ENCODE measurements at places on chromosomes 3 and 15.

DNA sequence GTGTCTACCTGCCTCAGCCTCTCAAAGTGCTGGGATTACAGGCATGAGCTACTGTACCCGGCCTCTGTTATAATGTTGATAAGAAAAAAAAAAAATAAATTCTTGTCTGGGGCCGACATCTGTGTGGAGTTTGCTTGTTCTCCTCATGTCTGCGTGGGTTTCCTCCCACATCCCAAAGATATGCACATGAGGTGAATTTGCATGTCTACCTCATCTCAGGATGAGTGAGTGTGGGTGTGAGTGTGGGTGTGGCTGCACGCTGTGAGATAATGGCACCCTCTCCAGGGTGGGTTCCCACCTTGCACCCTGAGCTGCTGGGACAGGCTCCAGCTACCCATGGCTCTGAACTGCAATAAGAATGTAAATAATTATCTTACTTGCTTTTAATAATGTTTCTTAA lies 25.9 kb upstream of the UACA start:
- peak; percentile 47 for DNase-seq

- DNase-seq = no peak
These were observed 34.6 kb upstream of the ESYT3 start for GRCh38 chr3:138399766-138400165.

GRCh38 chr3:11776346-11776745 lies 70.3 kb downstream of the TAMM41 start:
- DNase-seq = no peak

DNA sequence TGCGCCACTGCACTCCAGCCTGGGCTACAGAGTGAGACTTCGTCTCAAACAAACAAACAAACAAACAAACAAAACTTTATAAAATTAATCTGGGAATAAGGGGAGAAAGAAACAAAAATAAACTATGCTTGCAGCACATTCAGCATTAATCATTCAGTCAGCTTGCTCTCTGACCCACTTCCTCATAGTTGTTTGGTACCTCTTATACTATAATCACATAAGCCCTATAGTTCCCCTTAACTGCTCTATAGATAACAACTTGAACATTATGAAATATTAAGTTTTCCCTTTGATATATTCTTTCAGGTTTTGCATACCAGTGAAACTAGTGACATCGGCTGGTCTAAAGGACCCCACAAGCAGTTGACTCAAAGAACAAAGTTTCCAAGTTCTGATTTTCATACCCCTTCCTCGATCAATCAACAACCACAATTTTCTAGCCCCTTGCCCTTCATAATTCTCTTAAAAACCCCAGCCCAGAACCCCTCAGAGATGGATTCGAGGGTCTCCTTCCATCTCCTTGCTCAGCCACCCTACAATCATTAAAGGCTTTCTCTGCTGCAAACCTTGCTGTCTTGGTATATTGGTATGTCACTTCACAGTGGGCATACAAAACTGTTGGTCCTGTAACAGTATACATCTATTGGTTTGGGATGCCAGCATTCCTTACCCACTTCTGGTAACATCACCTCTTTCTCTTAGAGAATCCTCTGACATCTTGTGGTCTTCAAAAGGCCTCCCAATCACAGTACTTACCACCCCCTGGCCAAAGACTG lies 26.4 kb downstream of the BCL2L10 start:
- no peak for DNase-seq

- no peak for DNase-seq
These were observed 369.3 kb upstream of the ATP11B start for GRCh38 chr3:182424006-182424405.

- no peak for DNase-seq
These were observed 33.4 kb upstream of the RAB6B start for GRCh38 chr3:133928903-133929607.

DNA sequence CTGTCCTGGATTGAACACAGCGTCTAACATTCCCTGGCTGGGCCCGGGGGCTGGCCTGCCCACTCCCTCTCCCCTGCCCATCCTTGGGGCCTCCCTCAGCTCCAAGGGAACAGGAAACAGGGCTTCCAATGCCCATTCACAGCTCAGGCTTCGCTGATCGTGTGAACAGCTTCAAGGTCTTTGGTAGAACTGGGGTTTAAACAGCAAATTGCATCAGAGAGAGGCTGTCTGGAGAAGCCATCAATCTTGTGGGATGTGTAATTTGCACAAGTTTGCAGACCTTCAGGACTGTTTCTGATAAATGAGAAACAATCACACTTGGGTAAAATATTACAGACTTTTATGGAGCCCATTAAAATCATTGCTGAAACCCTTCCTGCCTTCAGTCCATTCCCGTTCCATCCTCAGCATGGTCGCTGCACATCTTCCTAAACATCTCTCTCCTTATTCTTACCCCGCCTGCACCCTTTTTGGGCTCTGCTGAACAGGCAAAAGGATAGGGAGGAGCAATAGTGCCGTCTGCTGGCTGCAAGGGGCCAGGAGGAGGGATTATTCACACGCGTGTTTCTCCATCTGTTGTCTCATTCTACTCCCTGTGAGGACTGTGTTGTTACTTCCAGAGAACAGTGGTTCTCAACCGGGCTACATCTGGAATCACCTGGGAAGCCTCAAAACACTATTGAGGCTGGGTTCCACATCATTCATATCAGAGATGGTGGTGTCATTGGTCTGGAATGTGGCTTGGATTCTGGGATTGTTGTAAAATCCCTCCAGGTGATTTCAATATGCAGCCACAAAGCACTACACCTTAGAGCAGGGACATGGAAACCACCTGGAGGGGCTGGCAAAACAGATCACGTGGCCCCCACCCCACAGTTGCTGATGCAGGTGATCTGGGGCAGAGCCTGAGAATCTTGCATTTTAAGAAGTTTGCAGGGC lies 116.3 kb downstream of the CLSTN2 start:
- DNase-seq = no peak

- no peak for DNase-seq
These were observed 38.6 kb downstream of the UMPS start for GRCh38 chr3:124768812-124769211.

DNA sequence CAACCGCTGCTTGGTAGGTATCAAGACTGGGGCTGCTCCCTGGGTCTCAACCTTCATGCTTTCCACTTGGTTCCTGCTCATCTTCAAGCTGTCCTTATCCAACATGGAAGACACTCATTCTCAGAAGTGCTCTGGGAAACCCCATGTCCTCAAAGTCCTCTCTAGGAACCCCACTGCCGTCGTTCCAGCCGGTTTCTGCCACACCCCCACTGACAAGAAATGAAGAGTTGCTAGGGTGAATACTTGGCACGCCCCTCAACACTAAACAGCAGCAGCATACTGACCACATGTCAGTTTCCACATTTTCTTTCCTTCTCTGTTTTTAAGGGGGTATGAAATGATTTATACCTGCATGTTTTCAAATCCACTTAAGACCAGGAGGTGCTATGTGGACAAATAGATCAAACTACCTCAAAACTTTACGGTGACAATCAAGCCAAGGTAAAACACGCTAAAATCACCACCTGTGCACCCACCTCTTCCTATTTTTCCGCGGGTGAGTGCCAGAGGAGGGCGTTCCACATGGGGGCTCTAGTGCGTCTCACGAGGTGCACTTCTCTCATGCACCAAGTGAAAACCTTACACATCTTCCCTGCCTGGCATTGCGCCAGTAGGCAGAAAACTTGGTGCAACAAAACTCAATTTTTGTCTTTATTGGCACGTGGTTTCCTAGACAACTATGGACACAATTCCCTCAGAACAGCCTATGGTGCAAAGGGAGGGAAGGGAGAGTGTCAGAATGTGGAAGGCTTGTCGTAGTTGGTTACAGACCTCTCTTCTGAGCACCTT lies 125.1 kb downstream of the TJP1 start:
- DNase-seq = no peak

DNA sequence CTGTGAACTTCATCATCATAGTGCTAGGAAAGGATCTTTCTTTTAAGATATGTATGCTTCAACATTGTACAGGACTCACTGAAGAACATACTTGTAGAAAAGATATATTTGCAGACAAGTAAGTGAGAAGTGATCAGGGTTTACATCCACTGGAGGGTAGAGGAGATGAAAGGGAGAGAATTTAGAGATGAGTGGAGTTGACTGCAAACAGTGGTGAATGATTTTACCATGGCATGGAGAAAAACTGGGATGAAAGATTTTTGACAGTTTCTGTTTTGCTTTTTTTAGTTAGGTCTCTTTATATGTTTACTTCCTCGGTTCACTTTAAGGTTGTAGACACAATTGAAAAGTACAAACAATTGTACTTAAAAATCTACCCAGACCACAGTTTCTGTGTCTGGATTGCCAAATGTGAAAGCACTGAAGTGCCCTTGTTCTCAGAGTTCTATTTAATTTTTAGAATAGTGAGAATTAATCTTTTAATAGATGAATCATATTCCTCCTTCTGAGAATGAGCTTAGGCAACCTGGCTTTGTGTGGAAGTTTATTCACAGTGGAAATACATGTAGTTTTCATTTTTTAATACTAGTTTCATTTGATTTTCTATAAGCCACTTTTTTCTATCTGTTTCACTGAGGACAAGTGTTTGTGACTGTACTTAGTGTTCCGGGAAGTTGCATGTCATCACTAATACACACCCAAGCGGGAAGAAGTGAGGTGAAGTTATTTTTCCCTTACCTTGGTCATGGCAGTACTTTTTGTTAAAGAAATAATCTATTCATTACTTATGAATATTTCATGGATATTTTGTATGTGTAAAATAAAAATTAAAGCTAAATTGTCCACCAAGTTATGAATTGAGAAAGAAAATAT lies 1.8 kb upstream of the GPR171 start:
- DNase-seq = no peak

DNA sequence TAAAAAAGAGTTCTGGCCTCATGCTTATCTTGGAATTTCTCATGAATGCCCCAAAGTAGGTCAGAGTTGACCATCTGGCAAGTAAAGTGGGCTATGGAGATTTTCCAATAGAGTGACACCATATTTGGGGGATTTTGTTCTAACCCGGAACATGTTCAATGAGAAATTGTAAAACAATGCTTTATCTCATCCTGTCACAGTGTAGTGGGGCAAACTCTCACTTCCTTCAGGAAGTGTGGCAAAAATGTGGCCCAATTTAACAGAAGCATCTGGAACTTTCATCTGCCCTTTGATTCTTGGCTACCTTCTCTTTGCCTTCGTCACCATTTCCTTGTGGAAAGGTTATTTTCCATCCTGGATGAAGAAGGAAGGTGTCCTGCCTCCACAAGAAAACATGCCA lies 70.8 kb downstream of the ADAMTS9 start:
- DNase-seq = no peak

DNA sequence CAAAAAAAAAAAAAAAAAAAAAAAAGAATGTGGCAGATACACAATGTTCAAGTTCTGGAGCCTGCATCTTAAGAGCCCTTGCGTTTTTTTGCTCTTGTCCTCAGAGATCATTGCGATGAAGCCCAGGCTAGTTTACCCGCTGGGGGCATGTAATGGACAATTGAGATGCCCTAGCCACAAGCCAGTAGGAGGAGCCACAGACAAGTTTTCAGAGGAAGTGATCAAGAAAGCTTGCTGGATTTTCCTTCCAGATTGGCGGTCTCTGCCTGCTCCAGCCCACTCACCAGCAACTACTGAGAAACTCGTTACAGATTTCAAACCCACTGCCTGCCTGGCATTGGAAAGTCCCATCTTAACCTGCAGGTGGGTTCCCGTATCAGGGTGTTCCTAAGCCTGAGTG lies 192.1 kb upstream of the EOMES start:
- no peak for DNase-seq

DNA sequence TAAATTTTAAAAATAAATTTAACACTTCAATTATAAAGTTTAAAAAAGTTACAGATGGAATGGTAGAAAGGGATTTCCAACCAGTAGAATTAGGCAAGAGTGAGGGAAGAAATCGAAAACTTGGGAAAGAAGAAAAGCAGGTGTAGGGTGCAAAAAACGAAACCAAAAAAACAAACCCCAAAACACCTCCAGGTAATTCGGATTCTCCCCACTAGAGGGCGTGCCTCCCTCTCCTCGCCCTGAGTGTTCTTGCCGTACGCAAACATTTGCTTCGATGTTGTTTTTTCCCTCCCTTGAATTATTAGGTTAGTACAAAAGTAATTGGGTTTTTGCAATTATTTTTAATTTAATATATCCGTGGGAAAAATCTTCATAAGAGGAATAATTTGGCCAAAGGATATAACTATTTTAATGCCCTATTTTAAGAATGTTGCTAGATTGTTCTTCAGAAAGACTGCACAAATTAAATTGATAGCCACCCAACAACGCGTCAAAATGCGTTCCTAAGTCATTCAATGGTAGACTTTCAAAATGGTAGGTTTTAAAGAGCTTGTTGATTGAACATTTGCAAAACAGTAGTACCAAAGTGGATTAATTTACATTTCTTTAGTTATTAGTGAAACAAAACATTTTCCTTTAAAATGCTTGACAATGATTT lies 63.7 kb downstream of the SLC30A4 start:
- DNase-seq = peak; percentile 73

DNA sequence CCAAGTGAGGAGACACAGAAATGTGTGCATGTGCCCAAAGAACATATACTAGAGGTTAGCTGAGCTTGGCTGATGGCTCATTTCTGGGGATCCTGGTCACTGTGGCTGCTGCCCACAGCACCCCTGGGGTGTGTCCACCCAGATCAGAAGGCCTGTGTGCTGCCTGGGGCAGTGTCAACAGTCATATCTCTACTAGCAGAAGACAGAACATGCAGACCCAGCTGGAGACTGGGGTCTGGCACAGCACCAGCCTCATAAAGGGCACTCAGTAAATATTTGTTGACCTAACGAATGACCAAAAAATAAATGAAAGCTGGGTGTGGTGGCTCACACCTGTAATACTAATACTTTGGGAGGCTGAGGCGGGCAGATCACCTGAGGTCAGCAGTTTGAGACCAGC lies 16.4 kb downstream of the CHRNA3 start:
- DNase-seq = no peak

GRCh38 chr3:187293516-187294430 lies 2.2 kb upstream of the MASP1 start:
- DNase-seq = no peak

DNA sequence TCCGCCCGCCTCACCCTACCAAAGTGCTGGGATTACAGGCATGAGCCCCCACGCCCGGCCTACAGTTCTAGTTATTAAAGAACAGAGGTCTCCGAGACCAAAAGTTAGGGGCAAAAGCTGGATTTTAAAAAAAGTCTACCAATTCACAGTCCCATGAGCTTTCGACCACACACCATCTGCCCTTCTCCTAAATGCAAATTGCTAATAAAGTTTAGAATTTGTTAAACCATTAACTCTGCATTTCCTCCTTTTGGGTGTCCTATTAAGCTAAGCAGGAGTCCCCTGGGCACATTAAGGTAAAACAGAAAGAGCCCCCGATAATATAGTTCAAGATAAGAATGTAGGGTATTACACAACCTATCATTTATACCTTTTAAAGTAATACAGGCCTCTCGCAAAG lies 322.7 kb downstream of the FOXP1 start:
- DNase-seq = no peak

- peak; percentile 13 for DNase-seq
These were observed 153.8 kb downstream of the ULK4 start for GRCh38 chr3:41808152-41808551.

- no peak for DNase-seq
These were observed 207.0 kb upstream of the DCBLD2 start for GRCh38 chr3:99108508-99108907.

DNA sequence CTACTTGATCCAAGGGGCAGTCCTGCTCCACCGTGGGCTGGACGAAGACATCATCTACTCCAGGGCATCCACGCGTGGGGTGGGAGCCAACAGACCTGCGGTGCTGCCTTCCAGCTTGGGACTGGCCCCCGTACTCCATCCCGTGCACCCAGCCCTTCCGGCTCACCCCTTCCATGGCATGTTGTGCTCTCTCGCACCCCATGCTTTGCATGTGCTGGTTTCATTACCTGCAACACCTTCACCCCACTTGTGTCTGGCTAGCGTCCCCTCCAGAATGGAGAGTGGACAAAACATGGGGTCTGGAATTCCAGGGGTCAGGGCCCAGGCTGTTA lies 30.2 kb downstream of the SEMA7A start:
- DNase-seq = no peak

GRCh38 chr15:77497110-77497737 lies 76.5 kb downstream of the HMG20A start:
- DNase-seq = no peak
